ENCODE measurements at places on chromosomes 2 and 18.

- DNase-seq, result no peak
Measured at GRCh38 chr2:3839476-3839875, 136.1 kb downstream of the DCDC2C start.

DNA sequence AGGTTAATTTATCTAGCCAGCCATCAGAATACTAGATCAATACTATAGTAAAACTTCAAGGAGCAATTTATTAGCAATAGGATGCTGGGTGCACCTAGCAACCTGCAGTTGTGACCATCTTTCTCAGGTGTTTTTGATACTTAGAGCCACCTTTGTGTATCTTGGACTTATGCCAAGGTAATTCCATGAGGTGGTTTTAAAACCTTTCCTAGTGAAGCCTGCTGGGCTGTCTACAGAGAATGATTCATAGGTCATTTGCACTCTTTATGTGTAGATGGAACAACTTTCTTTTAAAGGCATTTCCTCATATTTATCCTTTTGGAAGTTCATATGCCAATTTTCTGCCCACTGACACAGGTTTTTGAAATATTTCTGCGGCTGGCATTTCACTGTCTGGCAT lies 1030.1 kb upstream of the POU3F3 start:
- no peak for DNase-seq

GRCh38 chr2:73981081-73982001 lies 3.4 kb upstream of the TET3 start:
- DNase-seq, result no peak

DNA sequence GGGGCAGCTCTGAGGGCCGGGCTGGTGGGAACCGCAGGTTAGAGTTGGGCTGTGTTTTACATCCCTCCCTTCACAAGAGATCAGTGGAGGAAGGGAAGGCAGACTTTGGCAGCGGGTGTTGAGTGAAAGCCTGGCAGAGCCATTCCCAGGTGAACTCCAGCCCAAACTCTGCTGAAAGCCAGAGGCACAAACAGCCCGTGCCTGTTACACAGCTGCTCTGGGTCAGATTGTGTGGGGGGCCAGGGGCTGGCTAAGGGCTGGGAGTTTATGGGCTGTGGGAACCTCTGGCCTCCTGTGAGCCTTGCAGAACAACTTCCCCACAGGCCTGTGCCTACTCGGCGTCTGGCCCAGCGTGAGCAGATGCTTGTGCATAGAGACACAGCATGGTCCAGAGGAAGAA lies 286.8 kb downstream of the CLIP4 start:
- DNase-seq, result no peak

GRCh38 chr2:225788571-225789094 lies 389.1 kb downstream of the NYAP2 start:
- DNase-seq, result no peak

DNA sequence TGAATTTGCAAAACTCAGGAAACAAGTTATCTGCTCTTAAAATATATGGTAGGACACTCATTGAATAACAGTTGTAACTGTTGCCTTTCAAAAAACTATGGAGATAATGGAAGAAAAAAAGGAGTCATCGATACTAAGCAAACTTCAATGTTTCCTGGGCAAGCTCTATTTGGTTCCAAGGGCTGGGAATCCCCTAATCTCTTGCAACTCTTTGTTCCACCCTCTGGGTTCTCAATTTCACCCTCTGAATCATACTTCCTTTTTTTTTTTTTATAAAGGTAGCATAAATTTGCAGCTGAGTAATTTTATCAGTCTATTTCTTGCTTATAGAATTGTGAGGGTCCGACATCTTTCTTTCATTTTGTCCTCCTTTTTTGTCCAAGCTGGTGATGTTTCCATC lies 36.7 kb downstream of the SLC9A4 start:
- no peak for DNase-seq

GRCh38 chr2:95799892-95800291 lies 191.7 kb downstream of the ANKRD36C start:
- no peak for DNase-seq

GRCh38 chr2:168528469-168528868 lies 72.4 kb downstream of the CERS6 start:
- DNase-seq, result no peak

DNA sequence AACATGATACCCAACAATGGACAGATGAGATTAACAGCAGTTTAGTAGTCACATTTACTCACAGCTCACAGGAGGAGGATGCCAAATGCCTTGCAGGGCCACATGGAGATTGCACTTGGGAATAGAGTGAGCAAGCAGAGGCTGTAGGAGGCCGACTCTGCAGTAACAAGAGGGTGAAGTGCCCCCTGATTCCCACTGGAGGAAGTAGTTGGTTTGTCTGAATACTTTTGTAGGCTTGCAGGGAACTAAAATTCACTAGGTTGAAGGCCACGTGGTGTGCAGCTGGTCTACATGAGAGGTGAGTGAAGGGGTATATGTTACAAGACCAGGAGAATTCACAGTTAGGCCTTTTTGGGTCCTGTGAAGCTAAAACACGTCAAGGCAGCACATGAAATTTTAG lies 419.3 kb upstream of the TNP1 start:
- no peak for DNase-seq

DNA sequence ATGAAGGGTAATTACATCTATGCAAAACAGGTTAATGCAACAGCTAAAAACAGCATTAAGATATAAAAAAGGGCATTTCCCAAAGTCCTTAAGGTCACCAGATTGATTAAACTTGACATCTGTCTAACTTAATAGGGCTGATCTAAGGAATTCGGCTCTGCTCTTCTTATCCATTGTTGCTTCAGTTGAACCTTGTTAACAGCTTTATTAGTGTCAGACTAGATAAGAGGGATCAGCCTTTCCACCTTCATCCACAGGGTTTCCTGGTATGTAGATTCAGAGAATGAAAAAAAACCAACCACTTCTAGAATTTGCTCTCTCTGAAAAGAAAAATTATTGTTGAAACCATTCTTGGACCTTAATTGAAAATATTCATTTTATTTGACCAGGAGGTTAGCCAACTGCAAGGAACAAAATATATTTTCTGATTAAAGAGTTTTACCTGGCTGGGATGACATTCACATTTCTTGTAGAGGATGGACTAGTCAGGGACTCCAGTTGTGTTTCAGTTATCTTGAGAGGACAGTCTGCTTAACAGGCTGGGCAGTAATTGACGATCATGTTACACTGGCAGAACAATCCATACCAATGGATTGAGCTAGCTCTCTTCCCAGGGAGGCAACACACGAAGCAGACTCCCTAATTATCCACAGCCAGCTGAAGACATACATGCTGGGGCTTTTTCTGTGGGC lies 357.4 kb upstream of the ACVR2A start:
- no peak for DNase-seq

- DNase-seq, result no peak
Measured at GRCh38 chr2:2795438-2796091, 464.5 kb upstream of the MYT1L start.

DNA sequence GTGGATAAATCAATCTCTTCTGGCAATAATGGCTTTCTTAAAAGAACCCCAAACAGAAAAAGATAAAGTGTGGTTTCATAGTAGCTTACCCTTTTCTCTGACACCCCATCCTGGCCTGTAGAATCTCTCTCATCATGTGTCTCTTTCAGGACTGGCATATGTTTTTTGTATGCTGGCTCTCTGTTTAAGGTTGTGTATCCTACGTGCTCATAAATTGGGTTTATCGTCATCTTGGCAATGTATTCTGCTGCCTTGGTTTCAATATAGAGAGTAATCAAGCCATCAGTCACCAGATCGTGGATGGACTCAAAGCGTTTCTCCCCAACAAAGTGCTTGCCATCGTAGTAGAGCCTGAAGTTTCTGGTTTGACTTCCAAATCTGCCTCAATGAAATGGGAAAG lies 113.5 kb upstream of the CHRNA1 start:
- no peak for DNase-seq

- DNase-seq, result no peak
Measured at GRCh38 chr2:27085673-27086089, 891 bp upstream of the KHK start.

DNA sequence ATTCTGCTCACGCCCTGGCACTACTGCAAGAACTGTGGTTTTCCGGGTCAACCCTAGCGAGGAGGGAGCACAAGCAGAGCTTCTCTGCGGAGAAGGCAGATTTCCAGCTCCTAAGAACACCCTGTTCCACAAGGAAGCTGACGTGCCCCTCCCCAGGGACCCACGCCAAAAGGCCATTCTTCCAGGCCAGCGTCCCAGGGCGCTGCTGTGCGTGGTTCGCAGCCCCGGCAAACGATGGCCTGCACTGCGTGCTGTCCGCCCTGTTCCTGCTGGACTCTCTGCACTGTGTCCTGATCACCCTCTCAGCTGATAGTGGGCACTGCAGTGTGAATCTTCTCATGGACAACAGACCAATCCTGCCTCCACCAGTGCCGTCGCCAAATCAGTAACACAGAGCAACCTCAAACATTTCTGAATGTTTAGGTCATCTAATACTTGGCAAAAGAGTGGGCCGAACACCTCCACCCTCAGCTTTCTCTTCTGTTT lies 49.1 kb downstream of the ADI1 start:
- DNase-seq, result no peak

DNA sequence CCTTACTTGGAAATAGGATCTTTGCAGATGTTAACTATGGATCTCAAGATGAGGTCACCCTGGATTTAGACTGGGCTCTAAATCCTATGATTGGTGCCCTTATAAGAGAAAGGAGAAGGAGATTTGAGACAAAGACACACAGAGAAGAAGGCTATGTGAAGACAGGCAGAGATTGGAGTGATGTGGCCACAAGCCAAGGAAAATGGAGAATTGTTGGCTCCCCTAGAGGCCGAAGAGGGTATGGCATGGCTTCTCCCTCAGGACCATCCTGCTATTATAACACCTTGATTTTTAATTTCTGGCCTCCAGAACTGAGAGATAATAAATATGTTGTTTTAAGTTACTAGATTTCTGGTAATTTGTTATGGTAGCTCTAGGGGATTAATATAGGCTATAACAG lies 7.6 kb downstream of the CYBRD1 start:
- no peak for DNase-seq

GRCh38 chr2:171149986-171150693 lies 10.6 kb downstream of the TLK1 start:
- DNase-seq, result no peak

DNA sequence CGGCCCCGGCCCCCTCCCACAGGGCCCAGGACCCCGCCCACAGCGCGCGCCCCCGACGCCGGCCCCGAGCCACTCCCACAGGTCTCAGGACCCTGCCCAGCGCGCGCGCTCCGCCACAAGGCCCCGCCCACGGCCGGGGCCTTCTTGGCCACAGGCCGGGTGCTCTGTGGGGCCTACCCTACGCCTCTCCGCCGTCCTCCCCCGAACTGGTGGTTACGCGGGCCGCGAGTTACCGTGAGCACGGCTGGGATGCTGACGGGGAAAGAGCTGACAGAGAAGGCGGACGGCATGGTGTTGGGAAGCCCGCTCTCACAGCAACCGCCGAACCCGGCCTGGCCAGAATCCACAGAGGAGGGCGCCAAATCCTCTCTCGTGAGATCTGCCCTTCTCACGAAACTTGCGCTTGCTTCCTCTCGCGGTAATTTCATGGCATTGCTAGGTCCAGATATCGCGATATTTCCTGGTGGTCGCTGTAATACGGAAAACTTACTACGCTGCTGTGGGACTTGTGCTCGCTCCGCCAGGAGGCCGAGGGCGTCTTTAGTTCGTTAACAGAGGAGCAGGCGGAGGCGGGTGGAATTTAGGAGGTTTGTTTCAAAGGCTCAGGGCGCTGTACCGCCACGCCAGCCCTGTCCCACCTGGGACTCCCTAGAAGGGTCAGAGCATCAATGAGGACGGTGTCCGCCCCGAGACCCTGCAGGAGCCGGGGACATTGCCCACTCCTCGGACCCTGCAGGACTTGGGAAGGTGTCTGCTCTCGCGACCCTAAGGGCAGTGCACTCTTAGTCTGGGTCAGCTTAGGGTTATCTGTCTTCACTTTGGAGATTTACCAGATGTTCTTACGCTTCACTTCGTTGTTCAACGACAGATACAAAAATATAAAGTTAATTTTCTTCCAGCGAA lies at the start of gene TMEM18:
Gene TMEM18, minus strand, starts transcription at position 351 of the 903 bp plus-strand sequence. Its CDS starts 61 bp downstream, at position 290.
- DNase-seq, result peak; percentile 99

- DNase-seq, result no peak
Measured at GRCh38 chr2:179255129-179255528, 9.5 kb downstream of the SESTD1 start.

GRCh38 chr18:48901145-48902022 lies 49.4 kb downstream of the SMAD7 start:
- DNase-seq, result no peak

- DNase-seq, result no peak
Measured at GRCh38 chr18:46452820-46453219, 204.2 kb downstream of the LOXHD1 start.

DNA sequence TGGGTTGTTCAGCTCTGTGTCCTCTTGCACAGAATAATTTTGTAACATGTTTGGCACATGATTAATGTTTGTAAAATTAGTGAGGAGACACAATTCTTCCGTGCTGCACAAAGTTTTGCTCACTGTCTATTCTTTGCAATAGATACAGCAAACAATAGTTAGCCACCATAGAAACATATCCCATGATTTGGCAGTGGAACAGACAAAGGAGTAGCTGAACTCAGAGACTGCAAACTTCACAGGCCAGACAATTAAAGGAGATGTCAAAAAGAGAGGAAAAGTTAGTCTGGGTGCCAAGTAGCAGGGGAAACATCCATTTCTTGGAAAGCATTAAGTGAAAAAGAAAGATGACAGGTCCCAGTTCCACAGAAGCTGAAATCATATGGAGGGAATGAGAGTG lies 267.4 kb upstream of the NRXN1 start:
- no peak for DNase-seq

DNA sequence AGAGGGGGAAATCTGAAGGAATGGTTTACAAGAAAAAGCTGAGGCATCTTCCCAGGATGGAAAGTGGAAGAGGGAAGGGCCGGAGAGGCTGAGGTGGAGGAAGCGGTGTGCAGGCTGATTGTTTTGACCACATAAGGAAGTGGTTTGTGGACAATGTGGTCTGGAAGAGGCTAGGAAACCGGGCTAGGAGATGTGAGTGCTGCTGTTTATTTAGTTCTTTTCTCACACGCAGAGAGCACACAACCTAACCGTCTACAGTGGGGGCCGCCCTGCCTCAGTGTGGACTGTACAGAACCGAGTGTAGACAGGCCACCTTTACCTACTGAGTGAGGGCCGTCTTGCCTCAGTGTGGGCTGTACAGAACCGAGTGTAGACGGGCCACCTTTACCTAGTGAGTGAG lies 251.7 kb upstream of the PXDN start:
- no peak for DNase-seq

- DNase-seq, result no peak
Measured at GRCh38 chr2:216300906-216301305, 71.4 kb downstream of the MARCHF4 start.

DNA sequence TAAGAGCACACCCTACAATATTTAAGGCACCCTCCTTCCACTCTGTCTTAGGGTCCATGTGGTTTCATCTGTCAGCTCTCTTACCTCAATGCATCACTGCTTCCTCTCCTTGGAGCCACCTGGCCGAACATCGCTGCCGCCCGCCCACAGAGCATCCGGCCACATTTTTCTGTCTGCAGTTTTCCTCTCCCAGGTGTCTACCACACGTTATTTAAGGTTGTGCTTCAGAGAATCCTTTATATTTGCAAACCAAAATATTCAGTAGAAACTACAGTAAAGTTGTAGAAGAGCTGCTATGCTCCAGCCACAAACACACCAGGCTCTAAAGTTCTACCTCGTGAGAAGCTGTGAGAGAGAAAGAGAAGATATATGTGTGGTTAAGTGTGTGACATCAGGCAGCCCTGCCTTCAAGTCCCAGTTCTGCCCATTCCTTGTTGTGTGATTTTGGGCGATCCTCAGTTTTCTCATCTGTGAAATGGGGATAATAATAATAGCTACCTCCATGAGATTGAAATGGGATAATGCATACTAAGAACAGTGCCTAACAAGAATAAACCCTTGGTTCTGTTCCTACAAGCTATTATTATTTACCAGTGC lies 4.9 kb upstream of the STK17B start:
- peak; percentile 13 for DNase-seq

GRCh38 chr2:198715302-198715835 lies 742.4 kb downstream of the SATB2 start:
- DNase-seq, result no peak

All from esophagus squamous epithelium (tissue), 5 donors.